Kidney (tissue), 22 donors: ENCODE measurements at places on chromosomes 2 and 18.

DNA sequence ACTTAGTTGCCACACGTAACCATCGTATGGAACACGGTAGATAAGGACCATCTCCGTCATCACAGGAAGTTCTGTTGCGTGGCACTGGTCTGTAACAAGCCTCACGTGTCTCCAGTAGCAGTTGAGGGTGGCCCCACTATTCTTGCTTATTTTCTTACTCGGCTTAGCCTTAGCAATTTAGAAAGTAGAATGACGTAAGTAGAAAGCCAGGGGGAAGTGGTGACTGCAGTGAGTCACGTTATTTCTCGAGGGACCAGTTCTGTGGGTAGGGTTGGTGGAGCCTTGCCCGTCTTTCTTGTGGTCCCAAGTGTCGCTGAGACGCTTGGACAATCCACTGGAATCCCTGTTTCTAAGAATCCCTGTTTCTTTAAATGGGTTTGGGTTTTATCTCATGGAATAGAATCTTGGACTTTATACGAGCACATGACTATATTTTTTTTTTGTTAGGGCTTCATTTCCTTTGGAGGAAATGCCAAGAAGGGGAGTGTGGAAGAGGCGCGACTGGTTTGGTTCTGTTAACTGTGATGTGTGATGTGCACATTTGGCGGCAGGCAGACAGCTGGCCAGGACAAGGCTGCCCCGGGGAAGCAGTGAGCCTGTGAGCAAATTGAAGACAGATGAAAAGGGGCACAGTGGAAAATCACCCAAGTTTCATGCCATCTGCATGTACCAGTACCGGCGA lies 96.2 kb downstream of the CABLES1 start:
- no peak for DNase-seq

DNA sequence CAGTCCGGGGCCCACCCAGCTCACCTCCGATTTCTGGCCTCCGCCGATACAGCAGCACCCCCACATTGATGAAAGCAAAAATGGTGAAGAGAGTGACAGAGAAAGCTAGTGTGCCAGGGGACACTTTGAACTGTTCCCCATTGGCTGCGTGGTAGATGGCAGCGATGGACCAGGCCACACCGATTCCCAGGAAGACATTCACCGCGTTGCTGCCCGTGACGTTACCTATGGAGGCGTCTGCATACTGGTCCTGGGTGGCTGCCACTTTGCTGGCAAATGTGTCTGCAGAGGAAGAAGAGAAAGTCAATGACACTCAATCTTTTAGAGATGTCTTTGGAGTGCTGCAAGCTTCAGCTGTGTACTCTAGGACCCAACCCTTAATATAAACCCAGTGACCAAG lies 336.3 kb upstream of the THUMPD2 start:
- DNase-seq: no peak

GRCh38 chr2:97911206-97911921 lies 84.4 kb downstream of the TMEM131 start:
- no peak for DNase-seq

DNA sequence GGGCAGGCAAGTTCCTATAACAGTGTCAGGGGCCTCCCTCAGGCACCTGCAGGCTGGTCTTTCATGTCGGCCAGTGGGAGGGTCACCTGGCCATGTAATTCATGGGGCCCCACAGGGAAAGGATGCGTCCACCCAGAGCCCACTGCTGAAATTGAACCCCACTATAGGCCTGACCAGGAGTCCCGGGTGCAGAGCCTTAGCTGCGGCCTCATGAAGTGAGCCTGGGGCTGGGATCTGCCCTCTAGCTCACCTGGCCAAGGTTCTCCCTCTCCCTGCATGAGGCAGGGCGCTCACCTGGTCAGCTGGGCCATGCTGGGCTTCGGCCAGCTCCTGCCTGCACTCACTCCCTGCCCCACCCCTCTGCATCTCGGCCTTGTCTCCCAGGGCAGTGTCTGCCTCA lies 41.1 kb downstream of the C1QL2 start:
- no peak for DNase-seq

DNA sequence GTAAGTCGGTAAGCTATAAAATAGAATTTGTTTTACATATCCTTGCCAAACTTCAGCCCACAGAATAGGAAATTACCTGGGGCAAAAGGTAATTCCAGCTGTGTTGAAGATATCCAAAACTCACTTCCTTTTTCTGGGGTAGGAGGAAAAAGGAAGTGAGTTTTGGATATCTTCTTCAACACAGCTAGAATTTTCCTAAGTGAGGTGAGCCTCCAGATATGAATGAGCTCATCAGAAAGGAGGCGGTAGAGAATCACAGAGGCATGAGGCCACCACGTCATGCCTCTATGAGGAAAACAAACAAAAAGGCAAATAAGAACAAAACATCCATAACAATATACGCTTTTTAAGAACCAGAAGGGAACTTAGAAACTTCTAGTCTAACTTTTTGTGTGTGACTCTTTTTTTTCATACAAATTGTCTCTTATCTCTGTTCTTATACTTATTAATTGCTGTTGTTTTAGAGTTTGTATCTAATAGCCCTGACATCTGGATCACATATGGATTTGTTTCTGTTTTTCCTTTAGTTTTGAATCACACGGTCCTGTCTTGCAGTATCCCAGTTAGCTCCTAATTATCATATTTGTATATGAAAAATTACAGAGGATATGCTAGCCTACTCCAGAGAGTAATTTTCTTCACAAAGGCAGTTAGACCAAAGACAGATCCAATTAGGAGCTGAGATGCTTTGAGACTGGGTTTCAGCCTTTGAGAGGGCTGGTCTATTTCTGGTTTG lies 104.5 kb downstream of the RBM43 start:
- no peak for DNase-seq

DNA sequence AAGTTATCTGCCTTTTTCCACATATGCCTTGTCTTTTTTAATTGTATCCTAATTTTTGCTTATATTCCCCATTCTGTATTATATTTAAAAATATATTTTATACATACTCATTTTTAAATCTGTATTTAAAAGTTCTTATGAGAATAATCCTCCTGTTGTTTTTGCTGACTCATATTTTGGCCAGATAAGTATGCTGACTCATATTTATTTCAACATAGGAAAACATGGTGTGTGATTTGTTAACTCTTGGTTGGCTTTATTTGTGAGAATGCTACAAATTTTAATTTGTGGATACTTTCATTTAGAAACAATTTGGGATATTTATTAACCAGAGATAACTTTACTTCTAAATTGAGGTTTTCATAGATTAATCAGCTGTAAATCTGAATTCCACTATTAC lies 587.7 kb downstream of the CPS1 start:
- no peak for DNase-seq
